Left colon (tissue), 2 donors: ENCODE measurements at places on chromosomes 3 and 15.

DNA sequence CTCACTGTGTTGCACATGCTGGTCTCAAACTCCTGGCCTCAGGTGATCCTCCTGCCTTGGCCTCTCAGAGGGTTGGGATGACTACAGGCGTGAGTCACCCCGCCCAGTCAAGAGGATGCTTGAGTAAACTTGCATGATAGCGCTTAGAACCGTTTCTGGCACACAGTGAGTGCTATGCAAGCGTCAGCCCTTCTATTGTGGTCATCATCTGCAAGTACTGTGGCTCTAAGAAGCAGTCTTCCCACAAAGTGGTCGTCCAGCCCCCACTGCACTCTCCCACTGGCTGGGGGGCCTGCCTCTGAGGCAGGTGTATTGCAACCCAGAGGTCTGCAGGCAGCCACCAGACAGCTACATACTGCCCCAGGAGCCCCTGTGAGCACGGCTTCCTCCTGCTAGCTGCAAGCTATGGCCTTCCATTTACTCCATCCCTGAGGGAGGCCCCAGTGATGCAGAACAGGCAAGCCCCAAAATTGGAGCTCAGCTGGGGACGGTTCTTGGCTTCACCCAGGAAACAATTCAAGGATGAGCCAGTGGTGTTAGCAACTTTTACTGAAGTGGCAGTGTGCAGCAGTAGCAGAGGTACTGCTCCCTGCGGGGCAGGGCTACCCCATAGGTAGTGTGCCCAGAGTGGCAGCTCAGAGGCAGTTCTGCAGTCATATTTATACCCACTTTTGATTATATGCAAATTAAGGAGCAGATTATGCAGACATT lies 95.4 kb downstream of the LSM3 start:
- DNase-seq, result no peak

GRCh38 chr15:62241135-62241770 lies 76.2 kb upstream of the C2CD4B start:
- peak; percentile 41 for DNase-seq

DNA sequence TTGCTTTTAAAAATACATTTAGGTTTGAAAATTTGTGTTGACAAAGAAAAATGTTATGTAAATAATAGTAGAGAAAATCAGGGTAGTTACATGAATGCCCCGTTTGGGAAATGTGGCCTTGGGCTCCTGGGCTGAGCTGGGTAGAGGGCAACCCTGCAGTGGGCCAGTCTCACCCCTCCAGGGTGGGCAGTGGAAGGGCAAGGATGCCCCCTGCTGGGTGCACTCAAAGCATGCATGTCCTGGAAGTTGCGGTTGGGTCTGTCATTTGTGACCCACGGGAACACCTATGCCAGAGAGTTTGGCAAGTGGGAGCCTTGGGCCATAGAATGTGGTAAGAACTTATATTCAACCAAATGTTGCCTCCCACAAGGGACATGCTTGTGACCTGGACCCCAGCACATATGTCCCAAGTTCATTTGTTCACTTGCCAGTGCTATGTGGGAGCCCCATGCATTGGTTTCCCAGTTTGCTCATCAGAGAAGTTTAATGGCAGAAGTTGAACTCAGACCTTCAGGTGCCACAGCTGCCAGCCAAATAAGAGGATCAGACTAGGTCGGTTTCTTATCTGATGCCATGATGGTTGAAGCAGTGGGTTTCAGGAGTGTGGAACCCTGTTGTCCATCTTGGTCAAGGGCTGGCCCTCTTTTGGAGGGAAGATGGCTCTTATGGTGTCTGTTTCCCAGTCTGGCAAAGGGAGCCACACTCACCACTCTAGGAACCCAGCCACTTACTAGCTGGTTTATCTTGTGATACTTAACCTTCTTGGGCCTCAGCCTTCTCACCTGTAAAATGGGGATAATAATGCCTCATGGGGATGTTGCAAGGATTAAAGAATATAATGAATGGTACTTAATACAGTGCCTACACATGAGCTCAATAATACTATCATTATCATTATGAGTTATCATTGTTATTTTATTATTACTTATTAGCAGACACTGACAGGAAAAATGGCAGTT lies 2.5 kb upstream of the PLCB2 start:
- DNase-seq, result peak; percentile 64

GRCh38 chr3:135033737-135034136 lies 238.7 kb downstream of the EPHB1 start:
- no peak for DNase-seq

- no peak for DNase-seq
Observed at GRCh38 chr3:86867982-86868381, 123.0 kb downstream of the VGLL3 start.

- no peak for DNase-seq
Observed at GRCh38 chr3:14539742-14540491, at the start of gene GRIP2. Gene GRIP2, minus strand, starts transcription at chr3:14540342. Its CDS starts 34 bp downstream, at chr3:14540308.

GRCh38 chr3:152556731-152557254 lies 278.1 kb upstream of the P2RY1 start:
- DNase-seq, result no peak

DNA sequence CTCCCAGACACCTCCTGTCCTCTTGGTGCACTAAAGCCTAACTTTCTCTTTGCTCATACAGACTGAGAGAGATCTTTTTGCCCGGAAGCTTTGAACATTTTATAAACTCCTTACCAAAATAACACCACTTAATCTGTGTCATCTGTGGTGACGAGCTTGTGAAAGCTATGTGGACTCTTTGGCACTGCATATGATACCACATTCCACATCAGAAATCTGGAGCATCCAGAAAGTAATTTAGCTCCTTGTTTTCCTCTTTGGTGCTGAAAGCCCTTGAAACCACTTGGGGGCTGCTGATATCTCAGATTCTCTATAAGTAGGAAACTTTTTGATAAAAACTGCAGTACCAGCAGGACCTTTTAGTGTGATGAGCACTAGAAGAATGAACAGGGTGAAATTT lies 128.3 kb downstream of the ALCAM start:
- DNase-seq, result no peak

GRCh38 chr3:45057557-45057956 lies 31.5 kb downstream of the CLEC3B start:
- no peak for DNase-seq

- no peak for DNase-seq
Observed at GRCh38 chr3:24136624-24137310, 191.7 kb downstream of the NR1D2 start.

DNA sequence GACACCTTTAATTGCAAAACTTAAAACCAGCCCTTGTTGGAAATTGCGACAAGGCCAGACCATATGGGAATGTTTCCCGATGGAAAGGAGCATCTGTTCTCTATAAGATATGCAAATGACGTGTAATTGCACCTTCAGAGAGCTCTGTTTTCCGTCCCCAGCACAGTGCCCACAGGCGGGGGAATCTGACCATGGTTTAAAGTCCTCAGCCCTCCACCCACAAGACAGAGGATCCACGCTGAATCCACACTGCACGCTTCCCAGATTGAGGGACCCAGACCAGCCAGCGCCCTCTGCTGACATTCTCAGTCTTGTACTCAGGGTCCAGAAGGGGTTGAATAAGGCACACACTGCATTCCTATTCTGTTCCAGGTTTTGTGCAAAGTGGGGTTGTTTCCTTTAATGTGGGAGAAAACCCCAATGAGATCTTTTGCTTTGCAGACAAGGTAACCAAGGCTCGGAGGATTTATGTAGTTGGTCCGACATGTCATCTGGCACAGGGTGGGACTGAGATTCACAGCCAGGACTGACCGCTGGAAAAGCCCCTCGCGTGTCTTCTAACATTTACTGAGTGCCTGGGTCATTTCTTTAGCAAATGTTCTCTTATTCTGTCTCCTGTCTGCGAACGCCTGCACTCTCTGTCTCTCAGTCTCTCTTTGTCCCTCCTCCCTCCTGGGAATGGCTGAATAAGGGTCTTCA lies 36.8 kb upstream of the KLHL25 start:
- peak; percentile 59 for DNase-seq
